ENCODE measurements at places on chromosomes 4 and X.

- DNase-seq = no peak
Measured at GRCh38 chr4:157423526-157424020, 203.0 kb downstream of the GRIA2 start.

GRCh38 chrX:49037883-49038475 is 5.2 kb downstream of the TFE3 start:
- DNase-seq = no peak

- DNase-seq = no peak
Measured at GRCh38 chr4:182881914-182882313, 35.3 kb downstream of the DCTD start.

DNA sequence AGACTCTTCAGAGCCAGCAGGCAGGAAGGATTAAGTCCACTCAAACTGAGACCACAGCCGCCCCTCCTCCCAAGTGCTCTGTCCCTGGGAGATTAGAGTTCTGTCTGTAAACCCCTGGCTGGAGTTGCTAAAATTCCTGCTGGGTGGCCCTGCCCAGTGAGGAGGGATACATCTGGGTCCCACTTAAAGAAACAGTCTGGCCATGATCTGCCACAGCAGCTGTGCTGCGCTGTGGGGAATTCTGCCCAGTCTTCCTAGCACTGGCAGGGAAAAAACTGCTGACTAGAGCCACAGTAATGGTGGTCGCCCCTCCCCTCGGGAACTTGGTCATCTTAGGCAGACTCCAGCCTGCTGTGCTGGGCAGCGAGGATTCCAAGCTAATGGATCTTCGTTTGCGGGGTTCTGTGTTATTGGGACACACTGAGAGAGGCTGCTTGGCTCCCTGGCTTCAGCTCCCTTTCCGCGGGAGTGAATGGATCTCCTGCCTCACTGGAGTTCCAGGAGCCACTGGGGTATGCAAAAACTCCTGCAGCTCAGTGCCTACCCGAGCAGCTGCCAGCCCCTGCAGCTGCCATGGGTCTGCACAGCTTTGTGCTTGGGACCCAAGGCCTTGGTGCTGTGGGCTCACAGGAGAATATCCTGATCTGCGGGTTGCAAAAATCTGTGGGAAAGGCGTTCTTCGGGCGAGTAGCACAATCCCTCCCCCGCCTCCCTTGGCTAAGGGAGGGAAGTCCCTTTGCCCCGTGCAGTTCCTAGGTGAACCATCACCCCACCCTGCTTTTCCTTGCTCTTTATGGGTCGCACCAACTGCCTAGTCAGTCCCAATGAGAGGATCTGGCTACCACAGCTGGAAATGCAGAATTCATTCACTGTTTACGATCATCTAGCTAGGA is 15.7 kb downstream of the ZXDB start:
- no peak for DNase-seq

GRCh38 chrX:42176789-42177188 is 253.4 kb upstream of the CASK start:
- DNase-seq = no peak

- no peak for DNase-seq
Measured at GRCh38 chrX:110563282-110563681, 204.6 kb downstream of the RTL9 start.

DNA sequence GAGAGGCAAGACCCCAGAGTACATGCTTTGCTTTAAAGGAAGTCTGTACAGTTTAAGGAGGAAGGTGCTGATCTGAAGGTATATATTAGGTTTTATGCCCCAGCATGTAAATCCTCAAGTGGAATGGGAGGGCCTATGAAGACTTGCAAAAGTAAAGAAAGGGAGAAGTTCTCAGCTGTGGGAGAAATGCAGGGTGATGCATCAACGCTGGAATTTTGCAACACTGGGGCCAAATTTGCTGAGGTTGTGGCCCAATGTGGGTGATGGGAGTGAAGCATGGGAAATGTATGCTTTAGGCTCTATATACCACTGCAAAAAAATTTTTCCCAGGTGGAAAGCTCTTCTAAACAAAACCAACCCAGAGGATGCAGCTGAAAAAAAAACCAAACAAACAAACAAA is 33.8 kb upstream of the GPR174 start:
- no peak for DNase-seq

- no peak for DNase-seq
Measured at GRCh38 chr4:127737295-127737694, 7.1 kb downstream of the SLC25A31 start.

- DNase-seq = no peak
Measured at GRCh38 chr4:108384544-108384943, 215.8 kb upstream of the LEF1 start.

GRCh38 chrX:51894697-51895336 is 1.4 kb downstream of the MAGED1 start:
- DNase-seq = no peak

GRCh38 chr4:109910256-109910655 is 2.4 kb upstream of the EGF start:
- DNase-seq = no peak

DNA sequence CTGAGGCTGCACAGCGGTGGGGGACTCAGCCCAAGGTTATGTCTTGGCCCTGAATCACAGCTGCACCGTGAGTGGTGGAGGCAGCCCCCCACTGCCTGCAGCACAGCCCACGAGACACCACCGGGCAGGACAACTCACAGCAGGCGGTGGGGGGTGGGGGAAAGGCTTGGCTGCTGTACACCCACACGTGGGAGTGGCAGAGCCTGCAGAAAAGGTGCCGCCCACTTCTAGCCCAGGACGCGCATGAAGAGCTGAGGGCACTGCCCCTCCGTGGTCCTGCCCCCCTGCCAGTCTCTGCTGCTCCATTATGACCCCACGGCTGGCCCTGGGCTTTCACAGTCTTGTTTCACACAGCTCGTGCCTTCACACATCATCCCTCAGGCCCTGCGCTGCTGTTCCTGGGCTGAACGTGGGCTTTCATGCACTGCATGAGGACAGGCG is 40.8 kb downstream of the FGFRL1 start:
- DNase-seq = no peak

- DNase-seq = no peak
Measured at GRCh38 chrX:41491267-41492004, 44.3 kb downstream of the NYX start.

- no peak for DNase-seq
Measured at GRCh38 chr4:11264841-11265240, 163.9 kb downstream of the HS3ST1 start.

DNA sequence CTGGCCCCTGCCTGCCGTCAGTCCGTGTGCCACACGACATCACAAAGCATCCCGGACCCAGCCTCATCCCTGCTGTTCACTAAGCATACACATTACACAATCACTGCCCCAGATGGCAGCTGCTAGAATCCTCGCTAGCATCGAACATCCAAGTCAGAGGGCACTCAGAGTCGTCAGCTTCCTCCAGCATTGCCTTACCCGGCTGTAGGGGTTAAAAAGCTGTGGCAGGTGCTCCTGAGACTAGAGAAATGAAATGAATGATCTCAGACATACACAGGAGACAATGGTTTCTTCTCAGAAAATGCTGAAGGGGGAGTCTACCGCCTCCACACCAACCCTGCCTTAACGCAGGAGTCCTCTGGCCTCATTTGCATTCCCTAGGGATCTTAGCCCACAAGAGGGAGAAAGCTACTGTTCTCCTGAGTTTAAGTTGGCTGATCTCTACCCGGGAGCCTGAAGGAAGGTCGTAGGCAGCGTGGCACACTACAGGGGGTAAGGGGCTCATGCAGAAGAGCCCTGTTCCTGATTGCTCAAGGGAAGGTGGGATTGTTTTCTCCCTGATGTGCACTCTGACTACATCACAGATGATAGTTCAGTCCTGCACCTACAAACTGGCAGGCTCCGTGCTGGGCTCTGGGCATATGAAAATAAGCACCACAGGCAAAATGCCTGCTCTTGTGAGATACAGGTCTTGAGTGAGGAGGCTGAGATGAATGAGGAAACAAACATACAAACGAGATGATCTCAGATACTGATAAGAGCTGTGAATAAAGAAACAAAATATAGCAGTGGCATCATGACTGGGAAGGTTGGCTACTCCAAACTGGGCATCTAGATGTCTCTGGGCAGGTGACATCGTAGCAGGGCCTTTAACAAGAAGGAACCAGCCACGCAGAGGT is 2.6 kb upstream of the KIAA0232 start:
- DNase-seq = peak; percentile 69

DNA sequence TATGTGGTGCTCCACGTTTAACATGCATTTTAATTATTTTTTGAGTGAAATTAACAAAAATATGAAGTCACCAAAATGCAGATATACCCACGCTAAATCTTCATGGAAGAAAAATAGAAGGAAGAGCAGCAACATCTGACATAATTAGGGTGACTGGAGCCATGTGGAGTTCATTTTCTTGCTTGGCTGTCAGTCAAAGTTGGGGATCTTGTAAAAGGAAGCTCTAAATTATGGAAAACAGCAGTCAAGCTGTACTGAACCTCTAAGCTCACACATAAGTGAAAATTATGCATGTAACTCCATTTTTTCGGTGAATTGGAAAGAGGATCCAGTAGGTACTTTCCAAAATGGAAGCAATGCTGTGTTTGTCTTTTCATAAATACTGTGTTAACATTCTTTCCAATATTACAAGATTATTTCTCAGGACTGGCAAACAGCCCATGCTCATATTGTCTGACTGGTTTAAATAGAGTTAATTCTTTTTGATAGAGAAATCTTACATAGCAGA is 9.7 kb upstream of the PDGFC start:
- no peak for DNase-seq

- DNase-seq = no peak
Measured at GRCh38 chr4:125486351-125486750, 171.6 kb downstream of the FAT4 start.

DNA sequence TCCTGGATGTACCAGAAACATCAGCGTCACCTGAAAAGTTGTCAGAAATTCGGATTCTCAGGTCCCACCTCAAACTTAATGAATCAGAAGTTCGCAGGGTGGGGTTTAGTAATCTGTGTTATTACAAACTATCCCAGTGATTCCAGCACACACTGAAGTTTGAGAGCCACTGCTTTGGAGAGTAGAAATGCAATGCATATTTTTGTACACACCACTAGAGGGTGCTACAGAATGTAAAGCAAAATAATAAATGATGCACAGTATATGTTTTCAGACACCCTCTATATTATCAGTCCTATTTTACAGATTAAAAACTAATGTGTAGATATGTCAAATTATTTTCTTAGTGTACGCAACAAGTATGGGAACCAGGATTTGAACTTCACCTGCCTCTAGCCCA is 2.4 kb upstream of the MORF4L2 start:
- no peak for DNase-seq

DNA sequence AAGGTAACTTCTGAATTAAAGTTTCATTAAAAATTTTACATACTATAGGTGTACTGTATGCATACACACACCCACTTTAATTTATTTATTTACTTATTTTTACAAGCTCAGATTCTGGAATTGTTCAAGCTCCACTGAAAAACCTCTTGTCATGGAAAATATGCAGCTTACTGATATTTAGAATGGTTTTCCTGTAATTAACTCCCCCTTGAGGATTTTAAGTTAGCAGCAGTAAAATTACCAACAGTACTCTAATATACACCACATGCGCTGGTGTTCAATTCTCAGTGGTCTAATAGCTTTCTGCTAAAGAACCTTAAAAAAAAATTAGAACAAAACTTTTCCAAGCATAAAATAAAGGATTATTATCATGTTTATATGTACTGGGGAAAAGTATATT is 12.0 kb downstream of the MAB21L2 start:
- no peak for DNase-seq

- no peak for DNase-seq
Measured at GRCh38 chr4:139142087-139142486, 34.9 kb downstream of the ELF2 start.

- peak; percentile 79 for DNase-seq
Measured at GRCh38 chrX:118726887-118727685, at the start of gene IL13RA1. Gene IL13RA1 (plus strand): TSS chrX:118727606. CDS start chrX:118727639, 33 bp downstream.

DNA sequence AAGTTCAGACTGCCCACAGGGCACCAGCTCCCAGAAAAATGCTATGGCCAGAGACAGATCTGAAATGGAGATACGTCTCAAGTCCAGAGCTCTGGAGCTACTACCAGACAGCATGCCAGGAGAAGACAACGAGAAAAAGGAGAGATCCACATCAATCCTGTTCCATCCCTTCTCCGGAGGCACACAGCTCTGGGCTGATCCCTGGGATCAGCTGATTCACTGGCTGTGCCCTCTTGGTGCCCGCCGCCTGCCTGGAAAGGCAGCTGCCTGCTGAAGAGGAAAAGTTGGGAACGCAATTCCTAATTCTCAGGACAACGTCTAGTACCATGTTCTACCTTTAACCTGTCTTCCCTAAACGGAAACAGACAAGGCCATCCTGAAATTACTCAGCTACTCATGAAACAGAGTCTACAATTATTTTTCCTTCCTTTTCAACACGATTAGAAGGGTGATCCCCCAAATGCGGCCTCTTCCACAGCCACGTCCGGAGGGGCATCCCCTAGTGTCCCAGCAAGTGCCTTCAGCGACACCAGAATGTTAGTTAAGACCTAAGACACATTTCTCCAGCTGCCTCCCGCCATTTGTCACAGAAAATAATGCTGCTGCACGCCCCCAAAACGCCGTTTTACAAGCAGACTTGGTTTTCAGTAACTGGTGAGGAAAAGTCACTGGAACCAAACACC is 2.4 kb downstream of the ZFYVE28 start:
- DNase-seq = no peak

- DNase-seq = no peak
Measured at GRCh38 chr4:3254302-3255131, 5.6 kb downstream of the MSANTD1 start.

DNA sequence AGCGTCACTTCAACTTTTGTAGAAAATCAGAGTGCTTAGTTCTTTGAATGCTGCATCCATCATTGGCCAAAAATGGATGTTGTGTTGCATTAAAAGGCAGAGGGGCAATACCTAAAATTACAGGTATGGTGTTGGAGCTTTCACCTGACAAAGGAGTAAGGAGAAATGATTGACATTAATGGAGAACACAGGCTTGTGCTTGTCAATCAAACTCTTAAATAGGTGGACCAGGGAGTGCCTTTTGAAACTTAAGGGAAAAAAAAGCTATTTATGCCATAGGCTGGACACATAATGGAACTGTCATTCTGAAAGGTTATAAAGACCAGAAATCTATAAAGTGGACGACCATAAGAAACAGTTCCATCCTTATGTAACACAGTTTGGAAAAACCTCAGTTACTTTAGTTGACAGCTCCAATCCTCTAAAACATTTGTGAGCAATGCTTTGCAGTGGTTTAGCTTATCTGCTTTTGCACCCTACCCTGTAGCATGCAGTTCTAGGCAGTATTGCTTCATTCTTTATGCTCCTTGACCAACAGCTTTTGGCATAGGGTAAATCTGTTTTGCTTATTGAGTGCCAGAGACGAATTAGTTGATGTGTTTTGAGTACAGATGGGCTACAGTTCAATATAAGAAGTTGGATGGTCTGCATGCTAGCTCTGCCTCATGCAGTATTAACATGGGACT is 2.4 kb downstream of the HADH start:
- no peak for DNase-seq

- no peak for DNase-seq
Measured at GRCh38 chr4:95835672-95836071, 4.2 kb upstream of the PDHA2 start.

- no peak for DNase-seq
Measured at GRCh38 chrX:40579141-40579540, 1.6 kb upstream of the ATP6AP2 start.
